Stimulated activated CD8-positive, alpha-beta memory T cell treated with anti-CD3 and anti-CD28 coated beads, Interleukin-4, amount 100 ng/mL, for 1 hour (primary cell): ENCODE measurements at places on chromosomes 7 and 10.

DNA sequence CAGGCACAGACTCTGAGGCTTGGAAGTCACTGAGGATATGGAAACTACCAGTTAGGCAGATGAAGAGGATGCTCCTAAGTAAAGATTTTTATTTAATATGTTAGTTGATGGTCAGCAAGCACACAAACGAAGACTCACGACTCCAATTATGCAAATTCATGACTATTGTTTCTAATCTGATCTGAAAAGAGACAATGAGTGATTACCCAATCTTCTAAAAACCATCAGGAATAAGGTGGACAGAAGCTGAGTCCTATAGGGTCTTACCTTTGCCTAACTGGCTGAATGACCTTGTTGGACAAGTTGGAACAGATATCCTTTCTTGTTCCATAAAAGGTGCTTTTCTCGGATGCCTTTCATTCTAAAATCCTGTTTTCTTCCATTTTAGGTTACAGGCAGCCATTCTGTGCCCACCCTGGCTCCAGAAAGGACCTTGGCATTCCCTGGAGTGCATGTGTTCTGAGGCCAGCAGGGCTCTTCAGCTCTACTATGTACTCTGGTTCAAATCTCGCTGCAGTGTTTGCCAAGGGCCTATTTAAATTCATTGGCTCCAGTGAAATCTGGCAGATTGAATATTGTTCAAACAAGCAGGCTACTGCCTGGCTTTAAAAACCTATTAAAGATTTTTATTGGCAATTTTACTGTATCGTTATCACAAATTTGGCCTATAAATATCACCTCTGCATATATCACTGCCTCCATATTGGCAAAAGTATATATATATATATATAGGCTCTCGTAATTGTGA, 77.5 kb downstream of the SLC25A13 start:
- DNase-seq = no peak

DNA sequence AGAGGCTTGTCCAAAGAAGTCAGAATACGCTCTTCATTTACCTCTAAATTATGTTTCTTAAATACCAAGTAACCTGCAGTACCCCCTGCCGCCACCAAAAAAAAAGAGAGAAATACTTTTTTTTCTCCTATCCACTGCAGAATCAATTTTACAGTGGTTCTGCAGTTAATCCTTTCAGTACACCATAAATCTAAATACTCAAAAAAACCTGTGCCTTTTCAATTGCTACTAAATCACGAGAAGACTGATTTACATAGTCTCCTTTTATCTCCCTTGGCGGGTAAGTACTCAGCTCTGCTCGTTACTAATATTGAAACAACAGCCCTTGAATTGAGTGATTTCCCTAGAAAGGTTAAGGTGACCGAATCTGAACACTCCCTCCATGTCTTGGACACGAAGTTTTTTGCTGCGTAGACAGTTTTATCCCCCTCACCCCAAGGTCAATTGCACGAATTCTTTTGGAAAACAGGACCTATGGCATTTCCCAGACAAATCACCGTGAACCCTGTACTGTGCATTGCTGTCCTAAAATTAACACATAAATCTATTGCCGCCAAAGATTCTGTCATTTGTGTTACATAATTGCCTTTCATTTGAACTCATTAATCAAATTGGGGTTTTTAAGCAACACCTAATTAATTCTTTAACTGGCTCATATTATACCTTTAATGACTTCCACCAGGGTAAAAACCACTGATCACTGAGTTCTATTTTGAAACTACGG, 512 bp upstream of the VIM start:
- no peak for DNase-seq

DNA sequence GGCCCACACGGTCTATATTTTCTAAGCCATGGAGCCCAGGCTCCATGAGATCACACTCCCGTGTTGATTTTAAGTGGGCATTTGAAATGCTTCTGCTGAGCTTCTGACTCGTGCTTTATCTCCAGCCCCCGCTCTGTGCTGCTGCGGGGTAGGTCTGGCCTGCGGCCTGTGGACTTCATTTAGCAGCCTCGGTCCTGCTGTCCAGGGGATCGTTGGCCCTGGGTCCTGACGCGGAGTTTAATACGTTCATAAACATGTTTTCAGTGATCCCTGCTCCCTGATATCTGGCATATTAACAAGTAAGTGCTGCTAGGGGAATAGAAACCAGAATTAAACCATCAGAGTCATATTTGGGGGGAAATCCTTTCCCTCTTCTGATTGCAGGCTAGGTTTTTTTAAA, 540.3 kb upstream of the MGMT start:
- no peak for DNase-seq

GRCh38 chr10:28839600-28840007, 162.3 kb downstream of the BAMBI start:
- DNase-seq = no peak

DNA sequence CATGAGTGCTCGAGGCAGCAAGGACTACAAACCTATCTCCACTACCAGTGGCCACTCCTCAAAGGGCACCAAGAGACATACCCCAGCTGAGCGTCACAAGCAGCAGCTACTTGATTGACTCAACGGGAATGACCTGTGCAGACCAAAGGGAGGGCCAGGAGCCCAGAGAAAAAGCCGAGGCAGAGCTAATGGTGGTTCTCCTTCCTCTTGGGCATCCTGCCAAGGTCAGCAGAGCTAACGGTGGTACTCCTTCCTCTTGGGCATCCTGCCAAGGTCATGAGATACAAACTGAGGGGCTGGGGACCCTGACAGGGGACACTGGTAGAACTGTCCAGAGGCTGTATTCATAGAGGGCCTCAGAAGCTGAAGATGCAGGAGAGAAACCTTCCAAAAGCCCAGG, 60.4 kb downstream of the FAM53B start:
- no peak for DNase-seq

- DNase-seq = no peak
Measured at GRCh38 chr10:44260286-44260928, 124.5 kb downstream of the CXCL12 start.

DNA sequence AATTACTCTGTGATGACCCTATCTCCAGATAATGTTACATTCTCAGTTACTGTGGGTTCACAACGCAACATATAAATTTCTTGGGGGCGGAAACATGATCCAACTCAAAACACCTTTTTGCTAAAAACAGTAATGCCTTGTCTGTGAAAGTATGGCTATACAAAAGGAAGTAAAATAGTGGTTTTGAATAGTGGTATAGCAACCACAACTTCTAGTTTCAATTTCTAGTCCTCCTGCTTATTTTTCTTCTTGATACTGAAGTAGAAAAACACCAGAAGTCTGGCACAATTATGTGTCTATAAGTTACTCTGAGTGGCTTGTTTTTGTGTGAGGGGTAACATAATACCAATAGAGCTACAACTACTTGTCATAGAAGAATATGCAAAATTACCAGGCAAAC, 21.5 kb upstream of the ZNF800 start:
- no peak for DNase-seq

DNA sequence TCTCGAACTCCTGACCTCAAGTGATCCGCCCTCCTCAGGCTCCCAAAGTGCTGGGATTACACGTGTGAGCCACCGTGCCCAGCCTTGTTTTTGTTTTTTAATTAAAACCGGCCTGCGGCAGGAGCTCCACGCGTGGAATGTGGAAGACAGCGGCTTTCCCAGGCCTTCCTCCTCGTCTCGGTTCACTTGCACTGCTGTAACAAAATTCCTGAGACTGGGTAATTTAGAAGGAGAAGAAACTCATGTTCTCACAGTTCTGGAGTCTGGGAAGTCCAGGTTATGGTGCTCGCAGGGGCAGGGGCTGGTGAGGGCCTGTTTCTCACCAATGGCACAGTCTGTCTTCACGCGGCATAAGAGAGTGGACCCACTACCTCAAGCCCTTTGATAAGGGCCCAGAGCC, 14.4 kb upstream of the CRYGN start:
- no peak for DNase-seq

DNA sequence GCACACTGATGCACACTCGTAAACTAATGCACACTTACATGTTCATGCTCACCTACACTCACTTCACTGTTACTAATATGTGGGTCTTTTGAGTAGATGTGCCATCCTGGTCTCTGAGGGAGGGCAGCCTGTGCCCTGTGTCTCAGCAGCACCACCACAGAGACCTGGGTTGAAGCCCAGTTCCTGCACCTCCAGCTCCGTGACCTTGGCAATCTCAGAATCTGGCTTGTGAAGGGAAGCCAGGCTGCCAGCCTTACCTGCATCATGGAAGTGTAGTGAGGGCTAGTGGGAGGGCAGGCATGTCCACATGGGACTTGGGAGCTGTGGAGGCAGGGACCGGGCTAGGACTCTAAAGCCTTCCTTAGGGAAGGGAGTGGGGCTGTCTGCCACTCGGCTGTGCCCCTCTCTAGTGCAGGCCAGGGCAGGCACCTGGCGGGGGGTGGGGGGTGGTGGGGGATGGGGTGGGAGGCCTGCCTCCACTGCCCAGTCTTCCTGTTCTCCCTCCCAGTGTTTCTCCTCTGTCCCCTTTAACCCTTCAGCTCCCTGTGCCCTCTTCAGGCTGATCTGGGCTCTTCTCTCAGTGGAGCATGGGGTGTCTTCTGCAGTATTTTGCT, 8.1 kb downstream of the ADCY1 start:
- DNase-seq = no peak

- no peak for DNase-seq
Measured at GRCh38 chr7:85237721-85238120, 50.9 kb upstream of the SEMA3D start.

DNA sequence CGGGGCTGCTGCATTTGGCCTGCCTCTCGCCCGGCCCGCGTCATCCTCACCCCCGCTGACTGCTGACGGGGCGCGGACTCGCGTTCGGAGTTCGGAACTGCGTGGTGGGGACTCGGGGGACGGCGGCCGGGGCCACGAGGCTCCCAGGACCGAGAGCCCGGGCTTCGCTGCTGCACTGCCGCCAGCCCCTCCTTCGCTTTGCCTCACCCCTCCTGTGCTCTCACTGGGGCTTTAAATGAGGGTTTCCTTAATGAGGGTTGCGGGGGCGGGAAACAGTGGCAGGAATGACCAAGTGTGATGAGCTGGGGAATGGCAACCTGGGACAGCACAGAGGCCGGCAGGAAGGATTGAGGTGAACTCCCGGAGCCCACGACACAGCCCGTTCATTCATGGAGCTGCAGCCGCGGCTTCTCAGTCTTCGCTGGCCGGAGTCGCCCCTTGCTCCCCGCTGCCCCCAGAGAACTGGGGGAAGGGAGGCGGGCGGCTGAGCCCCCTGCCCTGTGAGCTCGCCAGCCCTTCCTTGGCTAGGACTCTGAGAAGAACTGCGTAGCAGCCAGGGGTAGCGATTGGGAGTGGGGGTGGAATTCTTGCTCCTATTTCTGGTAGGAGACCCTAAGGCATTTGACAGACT, 1.5 kb upstream of the LRRC4 start:
- no peak for DNase-seq
